ENCODE measurements at places on chromosomes 6 and 20. TPM values are rescaled to one million over a fixed set of nuclear protein-coding genes. Genes with fewer than 3 reads are reported as not detected.

The CLDN20 gene
- total RNA-seq = not detected

The SAMD3 gene
- not detected for total RNA-seq

- peak; percentile 74 for DNase-seq
- peak overlapping the region; percentile 27 for H3K4me3 ChIP-seq
- H3K36me3 ChIP-seq = no peaks in the 10 kb centered on the region
- peak overlapping the region; percentile 96 for H3K27ac ChIP-seq
Measured at GRCh38 chr20:45823949-45824835, 2.9 kb downstream of the TNNC2 start.

The LGSN gene
- not detected for total RNA-seq

GRCh38 chr6:21539621-21540100 lies 53.9 kb upstream of the SOX4 start:
- DNase-seq = no peak
- H3K27me3 ChIP-seq = no peaks in the 10 kb centered on the region
- no peaks in the 10 kb centered on the region for H3K36me3 ChIP-seq

DNA sequence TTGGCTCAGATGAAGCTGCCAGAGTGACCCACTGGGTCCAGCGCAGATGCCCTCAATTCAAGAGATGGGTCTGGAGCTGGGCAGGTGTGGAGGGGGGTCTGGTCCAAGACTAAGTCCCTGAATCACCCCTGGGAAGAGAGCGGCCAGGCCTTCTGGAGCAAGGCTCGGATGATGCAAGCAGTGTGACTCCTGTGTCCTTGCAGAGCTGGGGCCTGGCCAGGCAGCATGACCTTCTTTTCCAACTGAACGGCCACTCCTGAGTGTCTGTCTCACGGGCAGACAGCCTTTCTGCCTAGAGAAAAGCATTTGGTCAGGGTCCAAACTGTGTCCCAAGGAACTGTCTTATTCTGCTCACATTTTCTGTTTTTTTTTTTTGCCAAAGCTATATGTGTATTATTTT lies 42.6 kb upstream of the FNDC1 start:
- peak; percentile 79 for DNase-seq
- peaks cover 16% of the 10 kb centered on the region for H3K4me1 ChIP-seq
- no peak overlapping the region for H3K4me3 ChIP-seq
- H3K27ac ChIP-seq = peak overlapping the region; percentile 93
- no peaks in the 10 kb centered on the region for H3K27me3 ChIP-seq
- no peaks in the 10 kb centered on the region for H3K36me3 ChIP-seq

All from gastrocnemius medialis (tissue), 4 donors.